ENCODE measurements at places on chromosomes 16 and 17.

GRCh38 chr17:20171741-20172365, 162.7 kb downstream of the SPECC1 start:
- no peak for DNase-seq

GRCh38 chr16:56389554-56389953, 35.8 kb downstream of the AMFR start:
- no peak for DNase-seq

- no peak for DNase-seq
Measured at GRCh38 chr16:61937646-61938045, 98.6 kb downstream of the CDH8 start.

GRCh38 chr17:39955726-39956225, 7.0 kb upstream of the GSDMA start:
- no peak for DNase-seq

GRCh38 chr17:61152898-61153297, 246.7 kb upstream of the TBX2 start:
- peak; percentile 70 for DNase-seq

GRCh38 chr17:77163001-77163400, 22.2 kb downstream of the SEC14L1 start:
- DNase-seq: no peak

- DNase-seq: no peak
Measured at GRCh38 chr17:45231481-45232116, 9.9 kb downstream of the FMNL1 start.

GRCh38 chr16:85377388-85378144, 235.6 kb upstream of the GSE1 start:
- no peak for DNase-seq

GRCh38 chr17:66964930-66965800, 658 bp downstream of the CACNG4 start:
- no peak for DNase-seq

DNA sequence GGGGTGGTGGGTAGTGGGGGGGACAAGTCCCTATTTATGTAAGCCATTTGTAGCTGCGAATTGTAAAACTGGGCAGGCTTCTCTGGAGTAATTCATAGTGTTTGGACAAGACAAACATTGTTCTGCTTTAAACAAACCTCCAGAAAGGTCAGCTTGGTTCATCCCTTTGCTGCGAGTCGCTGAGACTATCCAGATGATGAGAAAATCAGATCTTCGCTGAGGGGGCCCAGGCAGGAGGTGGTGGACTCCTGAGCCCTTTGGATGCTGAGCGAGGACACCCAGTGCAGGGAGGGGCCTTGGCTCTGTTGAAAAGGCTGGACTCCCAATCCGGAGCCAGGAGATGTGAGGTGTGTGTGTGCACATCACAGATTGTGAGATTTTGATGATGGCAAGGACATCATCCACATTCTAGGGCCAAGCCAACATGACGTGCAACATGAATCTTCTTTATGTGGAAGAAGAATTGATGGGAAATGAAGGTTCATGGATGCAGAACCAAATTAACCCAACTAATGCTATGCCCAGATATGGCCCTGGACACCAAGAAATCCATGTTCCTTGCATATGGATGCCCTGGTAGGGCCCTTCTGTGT, 15.0 kb upstream of the NTN1 start:
- DNase-seq: no peak

DNA sequence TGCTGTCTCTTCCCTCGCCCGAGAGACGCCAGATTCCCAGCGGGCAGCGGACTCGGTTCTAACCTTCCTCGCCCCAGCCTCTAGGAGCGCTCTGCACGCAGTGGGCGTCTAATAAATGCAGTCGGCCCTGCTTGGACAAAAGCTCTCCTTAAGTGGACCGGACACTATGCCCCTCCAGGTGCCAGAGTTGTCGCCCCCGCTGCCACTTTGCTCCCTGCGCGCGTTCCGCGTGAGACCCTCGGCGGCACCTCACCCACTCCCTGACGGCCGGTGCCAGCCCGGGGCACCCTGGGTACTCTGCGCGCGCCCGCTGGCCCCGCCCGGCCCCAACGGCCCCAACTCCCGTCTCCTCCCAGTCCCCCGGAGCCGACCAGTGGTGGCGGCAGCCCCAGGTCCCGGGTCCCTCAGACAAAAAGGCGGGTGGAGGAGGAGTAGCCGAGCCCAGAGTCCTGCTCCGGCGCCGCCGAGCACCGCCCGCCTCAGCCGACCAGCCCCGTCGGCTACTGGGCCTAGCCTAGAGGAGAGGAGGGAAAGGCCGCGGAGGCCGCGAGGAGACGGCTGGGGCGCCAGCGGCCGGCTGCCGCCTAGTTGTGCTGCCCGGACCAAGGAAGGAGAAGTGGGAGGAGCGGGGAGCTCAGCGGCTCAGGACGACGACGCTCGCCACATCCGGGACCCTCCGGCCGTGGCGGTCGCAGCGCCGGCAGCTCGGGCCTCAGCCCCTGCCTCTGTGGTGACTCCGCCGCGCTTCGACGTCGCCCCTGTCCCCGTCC, 123.0 kb downstream of the GOSR1 start:
- DNase-seq: peak; percentile 78
